Foreskin melanocyte (primary cell): ENCODE measurements at places on chromosomes 2 and 18.

- no peak for DNase-seq
Observed at GRCh38 chr2:228681426-228681825, 499.9 kb upstream of the SPHKAP start.

- no peak for DNase-seq
Observed at GRCh38 chr2:21467910-21468309, 344.1 kb downstream of the TDRD15 start.

GRCh38 chr2:113875135-113875534, 14.8 kb upstream of the ACTR3 start:
- no peak for DNase-seq

GRCh38 chr2:23509596-23510292, 124.8 kb downstream of the KLHL29 start:
- no peak for DNase-seq

- DNase-seq, result no peak
Observed at GRCh38 chr2:172588931-172589330, 33.0 kb downstream of the PDK1 start.

DNA sequence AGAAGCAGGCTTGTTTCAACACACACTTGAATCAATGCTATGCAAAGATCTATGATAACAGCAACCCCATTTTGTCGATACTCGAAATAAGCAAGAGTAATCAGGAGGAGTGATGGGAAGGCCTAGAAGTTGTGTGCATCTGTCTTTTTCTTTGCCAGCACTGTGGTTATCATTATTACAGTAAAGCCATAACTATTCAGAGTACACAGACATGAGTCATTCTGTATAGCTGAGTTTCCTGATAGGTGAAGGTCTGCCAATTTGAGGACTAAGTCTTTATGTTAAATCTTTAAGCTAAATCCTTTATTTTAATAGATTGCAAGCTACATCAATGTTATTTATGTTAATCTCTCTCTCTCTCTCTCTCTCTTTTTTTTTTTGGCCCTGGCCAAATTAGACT, 1344.4 kb upstream of the CELF4 start:
- no peak for DNase-seq

DNA sequence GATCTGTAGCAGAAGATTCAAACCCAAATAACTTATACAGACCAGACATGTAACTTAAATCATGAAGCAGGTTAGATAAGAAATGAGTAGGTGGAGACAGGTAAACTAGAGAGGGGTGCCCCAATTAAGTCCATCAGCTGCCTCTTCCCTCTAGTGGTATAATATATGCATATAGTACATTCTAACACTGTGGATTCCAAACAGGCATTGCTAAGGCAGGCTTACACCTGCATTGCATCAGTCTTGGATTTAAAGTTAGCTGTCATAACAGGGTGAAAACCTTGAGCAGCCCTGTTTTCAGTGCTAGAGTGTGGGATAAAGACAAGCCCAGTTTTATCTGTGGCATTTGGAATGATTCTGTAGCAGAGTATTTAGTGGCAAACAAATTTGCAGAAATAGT, 63.4 kb downstream of the NYAP2 start:
- no peak for DNase-seq

GRCh38 chr18:78625847-78626246, 353.8 kb upstream of the SALL3 start:
- DNase-seq, result no peak

DNA sequence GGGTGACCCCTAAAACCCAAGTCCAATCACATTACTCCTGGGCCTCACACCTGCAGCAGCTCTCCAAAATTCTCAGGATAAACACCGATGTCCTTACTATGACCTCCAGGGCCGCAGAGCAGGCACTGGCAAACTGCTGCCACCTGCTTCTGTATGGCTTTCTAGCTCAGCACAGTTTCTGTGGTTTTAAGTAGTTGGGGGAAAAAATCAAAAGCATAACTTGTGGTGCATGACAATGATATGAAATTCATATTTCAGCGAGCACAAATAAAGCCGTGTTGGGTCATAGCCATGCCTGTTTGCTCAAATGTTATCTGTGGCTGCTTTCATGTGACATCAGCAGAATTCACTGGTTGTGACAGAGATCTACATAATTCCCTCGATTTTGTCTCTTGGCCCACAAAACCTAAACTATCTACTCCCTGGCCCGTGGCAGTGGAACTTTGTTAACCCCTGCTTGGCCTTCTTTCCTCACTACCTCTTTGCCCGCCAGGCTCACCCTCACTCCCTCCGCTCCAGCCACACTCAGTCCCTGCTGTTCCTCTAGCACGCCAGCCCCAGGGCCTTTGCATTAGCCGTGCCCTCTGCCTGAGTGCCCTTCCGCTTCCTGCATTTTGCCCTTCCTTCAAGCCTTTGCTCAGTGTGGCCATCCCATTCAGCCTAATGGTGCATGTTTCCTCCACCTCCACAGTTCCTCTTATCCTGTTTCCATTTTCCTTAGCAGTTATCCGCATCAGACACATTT, 108.3 kb downstream of the AGAP1 start:
- DNase-seq, result no peak
